ENCODE measurements at places on chromosomes 2 and 18.

DNA sequence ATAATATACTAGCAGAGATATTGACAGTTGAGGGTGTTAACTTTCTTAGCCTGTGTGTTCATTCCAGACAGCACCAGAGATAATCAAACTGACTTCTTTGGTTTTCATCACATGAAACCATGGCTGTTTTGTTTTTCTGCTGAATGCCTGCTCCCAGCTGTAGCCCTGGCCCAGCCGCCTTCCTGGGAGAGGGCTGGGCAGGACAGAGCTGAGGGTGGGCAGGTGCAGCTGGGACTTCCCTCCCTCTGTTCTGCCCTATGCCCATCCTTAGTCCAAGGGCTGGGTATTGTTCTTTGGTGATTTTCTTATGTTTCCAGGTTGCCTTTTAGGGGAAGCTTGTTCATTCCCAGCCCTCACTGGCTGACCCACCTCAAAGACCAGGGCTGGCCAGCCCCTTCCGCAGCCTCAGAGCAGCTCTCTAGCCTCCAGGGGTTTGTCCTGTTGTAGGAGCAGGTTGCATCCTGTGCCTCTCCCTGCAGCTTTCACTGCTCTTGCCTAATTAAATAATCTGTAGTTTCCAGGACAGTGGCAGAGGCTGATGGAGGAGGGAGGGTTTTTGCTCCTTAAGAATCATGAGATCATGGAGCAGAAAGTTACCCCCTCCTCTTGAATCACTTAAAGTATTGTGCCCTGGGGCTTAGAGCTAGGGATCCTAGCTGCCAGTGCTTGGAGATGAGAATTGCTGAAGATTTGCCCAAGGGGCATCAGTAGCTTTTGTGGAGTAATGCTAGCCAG, 61.4 kb downstream of the MTCL1 start:
- DNase-seq = no peak

- DNase-seq = no peak
Measured at GRCh38 chr18:60350150-60350549, 22.4 kb downstream of the MC4R start.

DNA sequence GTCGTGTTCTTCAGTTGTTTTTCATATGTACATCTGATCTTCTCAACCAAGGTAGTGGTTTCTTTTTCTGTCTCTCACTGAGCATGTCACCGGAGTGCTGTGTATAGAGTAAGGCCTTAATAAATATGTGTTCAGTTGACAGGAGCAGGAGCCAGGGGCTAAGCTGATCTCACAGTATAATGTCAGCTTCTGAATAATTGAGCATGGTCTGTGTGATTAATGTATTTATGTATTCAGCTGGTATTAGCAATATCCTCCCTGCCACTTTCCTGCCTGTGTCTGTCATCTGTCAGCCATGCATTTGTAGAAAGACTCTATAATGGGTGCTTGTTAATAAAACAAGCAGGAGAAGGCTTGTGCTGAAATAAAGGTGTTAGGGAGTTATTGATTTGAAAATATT, 198.9 kb downstream of the ADCYAP1 start:
- no peak for DNase-seq

DNA sequence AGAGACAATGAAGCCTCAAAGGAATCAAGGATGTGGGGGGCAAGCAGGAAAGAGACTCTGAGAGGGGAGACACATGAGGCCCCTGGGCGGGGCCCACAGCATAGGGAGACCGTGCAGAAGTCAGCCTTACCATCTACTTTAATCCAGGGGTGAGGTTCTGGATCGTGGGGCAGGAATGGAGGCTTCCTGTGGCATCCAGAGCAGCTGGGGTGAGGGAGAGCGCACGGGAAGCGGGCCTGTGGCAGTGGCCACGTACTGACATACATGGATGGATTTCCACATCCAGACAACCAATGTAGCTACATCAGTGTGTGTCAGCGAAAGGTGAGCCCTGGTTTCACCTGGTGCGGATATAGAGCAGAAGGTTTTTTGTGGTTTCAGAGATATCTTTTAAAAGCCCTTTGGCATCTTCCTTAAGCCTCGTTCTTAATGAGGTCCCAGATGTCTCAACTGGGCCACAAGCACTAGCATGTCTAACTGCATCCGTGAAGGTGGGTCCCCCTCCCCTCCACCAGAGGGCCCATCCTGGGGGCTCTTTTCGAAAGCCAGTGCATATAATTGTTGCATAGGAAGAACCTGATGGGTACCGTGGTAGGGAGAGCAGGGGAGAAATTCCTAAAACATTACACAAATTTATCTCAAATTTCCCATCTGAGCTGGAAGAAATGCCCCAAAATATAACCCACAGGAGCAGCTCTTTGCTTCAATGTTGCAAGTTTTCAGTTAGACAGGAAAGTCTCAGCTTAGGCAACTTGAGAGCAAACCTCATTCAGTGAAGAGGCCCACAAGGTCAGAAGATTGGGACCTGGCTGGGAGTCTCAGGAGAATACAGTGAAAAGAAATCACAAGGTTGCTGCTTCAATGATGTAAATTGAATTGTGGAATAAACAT, 90.9 kb downstream of the SP3 start:
- no peak for DNase-seq

DNA sequence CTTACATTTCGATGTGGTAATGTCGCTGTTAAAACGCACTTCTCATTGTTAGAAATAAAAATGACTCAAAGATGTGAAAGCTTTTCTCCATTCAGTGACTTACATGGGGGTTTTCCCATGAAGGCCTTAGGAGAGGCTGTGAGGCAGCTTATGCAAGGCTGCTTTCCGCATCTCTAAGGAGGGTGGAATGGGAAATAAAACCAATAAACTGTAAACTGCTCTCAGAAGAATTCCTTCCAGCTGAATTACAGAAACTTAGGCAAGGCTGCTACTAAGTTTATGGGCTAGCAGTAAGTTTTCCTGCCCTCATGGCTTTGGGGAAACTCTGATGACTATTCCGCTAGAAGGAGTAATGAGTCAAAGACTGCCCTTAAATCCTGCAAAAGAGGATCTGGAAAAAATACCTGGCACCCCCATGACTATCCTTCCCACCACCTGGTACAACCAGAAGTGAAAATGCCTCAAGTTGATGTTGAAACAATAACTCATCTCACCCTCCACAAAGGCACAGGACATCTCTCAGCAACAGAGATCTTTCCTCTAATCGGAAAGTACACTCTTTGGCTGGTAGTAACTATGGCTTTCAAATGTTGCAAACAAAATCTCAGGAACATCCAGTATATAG, 97.7 kb upstream of the SMAD7 start:
- no peak for DNase-seq

- no peak for DNase-seq
Measured at GRCh38 chr2:46123013-46123412, 174.2 kb upstream of the EPAS1 start.

GRCh38 chr2:234483568-234484251, 13.2 kb downstream of the ARL4C start:
- no peak for DNase-seq

DNA sequence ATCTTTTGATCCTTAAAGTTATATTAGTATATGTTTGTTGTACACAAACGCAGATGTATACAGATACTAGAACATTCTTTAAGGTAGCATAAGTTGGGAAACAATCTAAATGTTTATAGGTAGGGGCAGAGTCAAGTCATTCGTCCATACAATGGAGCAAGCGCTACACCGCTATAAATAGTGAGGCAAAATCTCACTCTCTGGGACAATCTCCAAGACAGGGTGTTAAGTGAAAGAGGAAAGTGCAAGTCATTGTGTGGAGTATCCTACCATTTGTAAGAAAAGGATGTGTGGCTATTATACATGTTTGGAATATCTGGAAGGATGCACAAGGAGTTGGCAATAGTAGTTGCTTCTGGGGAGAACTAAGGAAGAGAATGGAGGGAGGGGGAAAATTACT, 16.2 kb upstream of the FHL2 start:
- DNase-seq = no peak

DNA sequence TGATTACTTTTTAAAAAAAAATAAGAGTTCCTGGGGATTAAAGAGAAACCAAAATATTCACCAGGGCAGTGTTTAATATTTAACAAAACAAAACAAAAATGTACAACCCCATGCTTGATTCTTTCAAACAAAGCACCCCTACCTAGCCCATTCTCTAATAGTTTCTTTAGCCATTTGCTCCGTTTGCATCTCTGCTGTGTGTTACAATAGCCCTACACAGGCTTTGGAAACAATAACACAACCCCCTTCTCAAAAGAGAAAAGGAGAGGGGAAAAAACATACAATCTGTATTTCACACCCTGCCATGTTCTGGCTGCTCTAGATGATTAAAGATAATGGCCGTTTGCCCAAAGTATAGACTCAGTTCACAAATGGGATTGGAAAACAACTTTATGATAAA, 302.9 kb downstream of the CPS1 start:
- DNase-seq = no peak

GRCh38 chr18:25875551-25876240, 214.7 kb downstream of the SS18 start:
- peak; percentile 45 for DNase-seq

GRCh38 chr18:48844271-48844670, 106.5 kb downstream of the SMAD7 start:
- no peak for DNase-seq
